ENCODE measurements at places on chromosomes 11 and 22.

GRCh38 chr11:33733980-33734379 lies 2.2 kb downstream of the CD59 start:
- DNase-seq: no peak

DNA sequence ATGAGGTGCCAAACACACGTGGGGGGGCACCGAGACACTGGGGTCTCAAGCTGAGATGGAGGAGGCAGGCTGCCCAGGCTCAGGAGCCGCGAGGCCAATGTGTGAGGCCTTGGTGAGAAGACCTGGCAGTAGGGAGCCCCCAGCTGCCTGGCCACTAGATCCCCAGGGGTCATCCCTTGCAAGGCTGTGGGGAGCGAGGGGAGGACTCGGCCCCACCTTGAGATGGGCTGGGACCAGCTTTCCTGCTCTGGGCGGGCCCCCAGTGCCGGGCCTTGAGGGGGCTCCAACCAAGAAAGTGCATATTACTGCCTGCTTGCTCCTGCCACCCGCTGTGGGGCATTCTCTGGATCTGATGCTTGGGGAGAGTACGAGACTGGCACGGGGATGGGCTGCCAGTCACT lies 107.0 kb downstream of the CTTN start:
- no peak for DNase-seq

- DNase-seq: no peak
Measured at GRCh38 chr11:104836691-104837090, 61.6 kb downstream of the CASP12 start.

DNA sequence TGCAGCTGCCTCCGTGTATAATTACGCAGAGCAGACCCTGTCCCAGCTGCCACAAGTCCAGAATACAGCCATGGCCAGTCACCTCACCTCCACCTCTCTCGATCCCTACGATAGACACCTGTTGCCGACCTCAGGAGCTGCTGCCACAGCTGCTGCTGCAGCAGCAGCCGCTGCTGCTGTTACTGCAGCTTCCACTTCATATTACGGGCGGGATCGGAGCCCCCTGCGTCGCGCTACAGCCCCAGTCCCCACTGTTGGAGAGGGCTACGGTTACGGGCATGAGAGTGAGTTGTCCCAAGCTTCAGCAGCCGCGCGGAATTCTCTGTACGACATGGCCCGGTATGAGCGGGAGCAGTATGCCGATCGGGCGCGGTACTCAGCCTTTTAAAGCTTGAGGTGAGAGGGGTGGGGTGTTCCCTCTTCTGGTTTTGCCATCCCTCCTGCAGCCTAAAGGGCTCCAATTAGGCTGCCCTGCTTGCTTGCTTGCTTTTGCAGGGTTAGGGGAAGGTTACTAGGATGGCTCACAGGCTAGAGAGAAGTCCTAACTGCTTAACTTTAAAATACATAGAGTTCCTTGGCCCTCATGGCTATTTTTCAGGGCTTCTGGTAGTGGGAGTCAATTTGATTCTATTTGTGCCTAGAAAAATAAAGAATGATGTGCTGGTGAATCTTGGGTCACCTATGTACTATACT lies 5.4 kb downstream of the RBM4 start:
- no peak for DNase-seq

GRCh38 chr22:38570779-38571364 lies 889 bp upstream of the DMC1 start:
- DNase-seq: peak; percentile 74

- peak; percentile 95 for DNase-seq
Measured at GRCh38 chr22:23216461-23217170, 36.3 kb downstream of the BCR start.

DNA sequence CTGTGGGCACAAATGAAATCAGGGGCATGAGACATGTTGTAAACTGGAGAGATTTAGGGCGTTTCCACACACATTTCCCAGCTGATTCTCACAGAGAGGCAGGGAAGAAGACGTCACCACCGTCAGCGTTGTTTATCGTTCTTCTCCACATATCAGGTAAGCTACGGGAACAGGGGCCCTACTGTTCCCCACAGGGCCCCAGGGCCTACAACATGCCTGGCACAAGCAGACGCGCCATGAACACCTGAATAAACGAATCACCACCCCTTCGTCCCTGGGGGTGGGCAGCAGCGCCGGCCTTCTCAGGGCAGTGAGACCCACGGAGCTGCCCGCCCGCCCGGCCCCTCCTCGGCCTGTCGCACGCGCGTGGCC lies 342 bp downstream of the EFCAB6 start:
- DNase-seq: peak; percentile 44

DNA sequence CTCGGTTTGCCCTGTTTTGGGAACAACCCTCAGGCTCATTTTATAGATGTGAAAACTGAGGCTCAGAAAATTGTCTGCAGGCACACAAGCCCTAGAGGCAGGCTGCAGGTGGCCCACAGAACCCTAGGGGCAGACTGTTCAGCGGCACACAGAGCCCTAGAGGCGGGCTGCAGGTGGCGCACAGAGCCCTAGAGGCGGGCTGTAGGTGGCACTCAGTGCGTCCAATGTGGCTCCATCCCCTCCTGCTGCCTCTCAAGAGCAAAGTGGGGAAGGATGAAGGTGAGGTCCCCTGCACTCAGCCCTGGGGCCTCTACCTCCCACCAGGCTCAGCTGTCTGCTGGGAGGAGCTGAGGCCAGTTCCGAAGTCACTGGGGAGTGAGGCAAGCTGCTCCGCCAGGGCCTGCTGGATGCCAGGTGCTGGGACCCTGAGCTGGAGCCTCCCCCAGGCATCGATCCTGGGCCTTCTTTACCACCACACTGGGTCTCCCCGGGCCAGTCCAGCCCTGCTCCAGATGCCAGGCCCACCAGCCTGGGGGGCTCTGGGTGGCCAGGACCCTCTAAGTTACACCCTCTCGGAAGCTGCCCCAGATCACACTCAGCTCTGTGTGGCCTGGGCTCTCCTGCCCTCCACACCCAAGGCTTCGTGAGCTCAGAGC lies 2.3 kb downstream of the ACY3 start:
- DNase-seq: peak; percentile 85

DNA sequence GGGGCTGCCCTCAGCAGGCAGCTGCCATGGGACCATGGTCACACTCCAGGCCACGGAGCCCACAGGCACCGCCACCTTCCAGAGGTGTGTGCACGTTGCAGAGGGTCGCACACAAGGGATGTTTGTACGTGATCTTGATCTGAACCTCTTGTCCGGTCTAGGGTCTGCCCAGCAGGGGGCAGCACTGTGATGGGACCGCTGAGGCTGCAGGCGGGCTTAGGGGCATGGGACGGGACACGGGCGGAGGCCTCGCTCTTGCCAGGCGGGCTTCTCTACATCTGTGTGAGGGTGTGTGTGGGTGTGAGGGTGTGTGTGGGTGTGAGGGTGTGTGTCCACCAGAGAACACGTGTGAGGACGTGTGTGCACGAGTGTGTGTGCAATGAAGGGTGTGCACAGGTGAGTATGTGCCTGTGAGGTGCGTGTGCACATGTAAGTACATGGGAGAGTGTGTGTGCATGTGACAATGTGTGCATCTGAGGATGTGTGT lies 52.4 kb downstream of the CACNA1I start:
- DNase-seq: peak; percentile 81

DNA sequence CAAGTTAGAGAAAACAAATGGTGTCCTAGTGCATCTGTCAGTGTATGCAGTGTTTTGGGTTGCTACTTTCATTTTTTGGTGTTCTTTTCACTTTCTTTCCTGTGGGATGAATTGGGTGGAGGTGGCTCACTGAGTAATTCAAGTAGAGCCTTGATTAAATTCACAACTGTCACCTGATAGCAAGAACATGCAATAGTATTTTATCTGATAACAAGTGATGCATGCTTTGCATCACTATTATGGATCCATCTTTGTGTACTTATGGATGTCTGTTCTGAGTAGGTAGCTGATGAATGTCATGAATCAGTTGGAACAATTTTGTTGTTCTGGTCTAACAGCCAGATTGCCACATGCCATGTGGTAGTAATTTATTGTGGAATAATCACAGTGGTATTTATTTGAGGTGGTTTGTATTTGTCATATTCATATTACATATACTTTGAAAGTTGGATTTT lies 87.5 kb downstream of the DDX10 start:
- DNase-seq: no peak

- DNase-seq: no peak
Measured at GRCh38 chr11:12539572-12539971, 134.6 kb upstream of the TEAD1 start.

DNA sequence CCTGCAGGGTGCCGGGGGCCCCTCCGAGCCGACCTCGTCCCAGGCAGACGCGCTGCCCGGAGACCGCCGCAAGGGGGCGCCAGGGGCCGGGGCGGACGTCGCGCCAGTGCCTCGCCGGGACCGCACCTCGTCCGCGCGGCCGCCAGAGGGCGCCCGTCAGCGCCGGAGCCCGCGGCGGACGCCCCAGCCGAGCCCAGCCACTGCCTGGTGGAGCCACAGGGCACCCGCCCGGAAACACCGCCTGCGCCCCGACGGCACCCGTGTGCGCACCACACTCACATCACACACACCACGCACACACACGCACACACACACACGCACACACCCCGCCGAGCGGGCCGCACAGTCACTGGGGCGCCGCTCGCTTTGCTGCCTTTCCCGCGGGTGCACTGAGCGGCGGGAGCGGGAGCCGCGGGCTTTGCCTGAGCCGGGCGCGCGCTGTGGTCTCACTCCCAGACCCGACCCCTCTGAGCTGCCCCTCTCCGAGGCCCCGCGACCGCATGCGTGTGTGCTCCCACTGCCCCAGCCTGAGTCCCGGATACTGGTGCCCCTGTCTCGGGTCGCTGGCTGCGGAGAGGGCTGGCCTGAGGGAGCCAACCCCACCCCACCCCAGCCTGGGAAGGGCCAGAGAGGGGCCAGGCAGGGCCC lies 449.3 kb downstream of the OPCML start:
- DNase-seq: peak; percentile 88

GRCh38 chr11:47325271-47326041 lies 27.0 kb downstream of the MYBPC3 start:
- peak; percentile 94 for DNase-seq

GRCh38 chr11:6206456-6207180 lies 1.3 kb downstream of the C11orf42 start:
- DNase-seq: no peak

DNA sequence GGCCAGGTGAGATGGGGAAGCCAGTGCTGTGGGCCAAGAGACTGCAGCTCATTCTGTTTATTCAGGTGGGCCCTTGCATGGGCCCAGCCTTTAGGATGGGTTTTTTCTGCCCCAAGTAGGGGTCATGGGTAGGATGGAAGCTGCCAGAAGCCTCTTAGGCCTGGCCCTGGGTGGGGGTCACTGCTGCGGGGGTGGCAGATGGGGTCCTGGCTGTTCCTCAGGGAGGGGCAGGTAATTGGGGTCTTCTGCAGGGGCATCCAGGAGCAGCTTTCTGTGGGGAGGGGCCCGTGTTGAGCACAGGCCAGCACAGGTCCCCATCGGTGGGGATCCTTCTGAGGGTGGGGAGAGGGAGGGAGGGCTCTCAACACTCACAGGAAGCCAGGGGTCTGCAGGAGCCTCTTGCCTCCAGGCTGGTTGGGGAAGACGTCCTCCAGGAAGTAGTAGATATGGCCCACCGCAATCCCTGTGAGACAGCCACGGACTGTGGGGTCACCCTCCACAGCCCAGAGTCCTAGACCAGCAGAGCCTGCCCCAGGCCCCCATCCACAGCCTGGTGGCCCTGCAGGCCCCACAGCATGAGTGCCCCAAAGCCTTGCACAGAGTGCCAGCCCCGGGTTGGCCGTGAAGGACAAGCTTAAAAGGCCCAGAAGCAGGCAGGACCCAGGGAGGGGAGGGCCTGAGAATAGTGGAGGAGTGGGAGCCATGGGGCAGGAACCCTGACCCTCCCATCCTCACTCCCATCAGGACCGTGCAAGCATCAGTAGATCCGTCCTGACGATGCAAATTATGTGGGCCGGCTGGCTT lies 1.9 kb downstream of the DERL3 start:
- DNase-seq: no peak

DNA sequence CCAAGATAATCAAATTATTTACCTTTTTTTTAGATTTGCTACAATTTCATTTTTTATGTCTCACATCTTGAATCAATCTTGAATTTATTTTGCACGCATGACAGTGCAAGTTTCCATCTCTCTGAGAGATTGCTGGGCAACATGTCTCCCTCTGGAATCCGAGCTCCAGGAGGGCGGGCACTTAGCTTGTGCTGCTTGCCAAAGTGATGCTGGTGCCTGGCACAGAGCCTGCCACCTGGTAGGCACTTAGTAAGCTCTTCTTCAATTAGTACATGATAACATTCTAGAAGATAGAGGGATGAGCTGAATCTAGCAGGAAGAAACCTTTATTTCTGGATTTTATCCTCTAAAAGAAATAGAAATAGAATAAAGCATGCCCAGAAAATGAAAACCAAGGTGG lies 27.5 kb upstream of the OR9I1 start:
- no peak for DNase-seq

DNA sequence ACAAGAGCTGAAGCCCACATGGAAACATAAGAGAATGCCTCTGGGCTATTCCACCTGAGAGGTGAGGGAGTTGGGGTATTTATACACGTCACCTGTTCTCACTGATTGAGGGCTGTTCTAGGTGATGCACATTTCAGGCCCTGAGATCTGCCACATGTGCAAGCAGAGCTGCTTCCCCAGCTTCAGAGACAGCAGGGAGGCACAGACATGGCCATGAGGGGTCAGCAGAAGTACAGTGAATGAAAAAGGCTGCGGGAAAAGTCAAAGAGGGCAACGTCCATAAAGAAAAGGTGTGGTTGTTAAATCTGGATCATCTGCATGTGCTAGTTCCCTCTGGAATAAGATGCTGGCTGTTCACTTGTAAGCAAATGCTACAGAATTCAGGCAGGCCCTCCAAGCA lies 75.4 kb downstream of the GAB4 start:
- DNase-seq: no peak

GRCh38 chr22:24433828-24434470 lies 6.5 kb downstream of the ADORA2A start:
- peak; percentile 72 for DNase-seq

DNA sequence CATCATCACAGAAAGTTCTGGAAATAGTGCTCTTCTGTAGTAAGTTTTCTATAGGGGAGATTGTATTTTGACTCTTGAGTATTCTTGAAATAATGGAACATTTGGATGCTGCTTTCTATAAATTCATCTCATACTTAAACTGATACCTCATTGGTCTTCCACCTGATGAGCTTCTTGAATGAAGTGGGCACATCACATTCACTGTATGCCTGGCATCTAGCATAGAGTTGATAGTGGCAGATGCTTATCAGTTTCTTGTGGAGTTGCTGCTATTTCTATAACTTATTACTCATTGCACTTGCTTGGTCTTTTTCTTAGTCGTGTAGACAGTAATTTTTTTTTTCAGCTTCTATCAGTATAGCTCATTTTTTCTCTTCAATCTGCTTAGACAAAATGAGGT lies 5.4 kb downstream of the ATXN10 start:
- peak; percentile 33 for DNase-seq

GRCh38 chr11:130421199-130421585 lies 7.2 kb downstream of the ADAMTS8 start:
- no peak for DNase-seq

GRCh38 chr11:57751176-57751575 lies 443 bp downstream of the BTBD18 start:
- peak; percentile 64 for DNase-seq

Measured in hematopoietic multipotent progenitor cell treated with erythropoietin and hydrocortisone succinate and interleukin-3 and kit ligand, for 4 days (in vitro differentiated cells).